ENCODE measurements at places on chromosomes 6 and 20. TPM values are rescaled to one million over a fixed set of nuclear protein-coding genes. Genes with fewer than 3 reads are reported as not detected.

- no peak for DNase-seq
These were observed 34.0 kb upstream of the COL10A1 start for GRCh38 chr6:116159782-116160524.

DNA sequence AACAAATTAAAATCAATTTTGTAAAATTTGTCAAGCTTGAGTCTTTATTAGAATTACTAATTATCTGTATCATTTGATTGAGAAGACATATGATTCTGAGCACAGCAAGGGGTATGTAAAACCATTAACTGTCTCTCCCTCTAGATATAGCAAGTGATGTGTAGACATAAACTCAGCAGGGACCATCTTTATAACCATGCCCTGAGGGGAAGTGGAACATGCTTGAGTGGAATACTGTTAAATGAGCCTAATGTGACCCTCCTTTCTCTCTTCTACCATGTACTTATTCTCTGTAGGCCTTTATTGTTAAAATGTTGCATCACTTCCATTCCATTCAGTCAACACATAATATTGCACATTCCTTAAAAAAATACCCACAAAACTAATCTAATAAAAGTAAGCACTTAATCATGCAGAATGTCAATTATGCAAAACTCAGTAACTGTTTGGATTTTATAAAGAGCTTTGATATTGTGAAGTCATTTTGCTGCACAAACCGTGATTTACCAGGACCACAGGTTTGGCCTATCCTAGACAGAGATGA lies 896.6 kb upstream of the MANEA start:
- no peak for DNase-seq

The HSPA1L gene
- total RNA-seq, result 4.5 TPM

DNA sequence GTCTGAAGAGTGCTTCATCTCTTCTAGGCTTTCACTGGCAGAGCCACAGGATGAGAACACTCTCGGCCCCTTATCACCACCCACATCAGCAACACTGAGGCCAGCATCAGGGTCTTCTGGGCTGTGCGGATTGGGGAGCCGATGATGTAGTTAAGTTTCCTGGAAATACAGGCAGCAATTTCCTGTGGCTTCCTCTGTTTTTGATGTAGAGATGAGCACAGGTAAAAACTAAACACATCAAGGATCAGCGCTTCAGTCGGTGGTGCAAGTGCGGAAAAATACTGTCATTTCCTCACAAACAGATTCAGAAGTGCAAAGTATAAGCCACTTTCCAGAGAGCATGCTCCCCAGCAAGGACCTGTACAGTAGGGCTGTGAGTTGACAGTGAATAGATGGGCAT lies 62.6 kb downstream of the BACH2 start:
- no peak for DNase-seq

The BIRC7 gene
- total RNA-seq, result 0.31 TPM
